ENCODE measurements at places on chromosomes 1 and 21.

DNA sequence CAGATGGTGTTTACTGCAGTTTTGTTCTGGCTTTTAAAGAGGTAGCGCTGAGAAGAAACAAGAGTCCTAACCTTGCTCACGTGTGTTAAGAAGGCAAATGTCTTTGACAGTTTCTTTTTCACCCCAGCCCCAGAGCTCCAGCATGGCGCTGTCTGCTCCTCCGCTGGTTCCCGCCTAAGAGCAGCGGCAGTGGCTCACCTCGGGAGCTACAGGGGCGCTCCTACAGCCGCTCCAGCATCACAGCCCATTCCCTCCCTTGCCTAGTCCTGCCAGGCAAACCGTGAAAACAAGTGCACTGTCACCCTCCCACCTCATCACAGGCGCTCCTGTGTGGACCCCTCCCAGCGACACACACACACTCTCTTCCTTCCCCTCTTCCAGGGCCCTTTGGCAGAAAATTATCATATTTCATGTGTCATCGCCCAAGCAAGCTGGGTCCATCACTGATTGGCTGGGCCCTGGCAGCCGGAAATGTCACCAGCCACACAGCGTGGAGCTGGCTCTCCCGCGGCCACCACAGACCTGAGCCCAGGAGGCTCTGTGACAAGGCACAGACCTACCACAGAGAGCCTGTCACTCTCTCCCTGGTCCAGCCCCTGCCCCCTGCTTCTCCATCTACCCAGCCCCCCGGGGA, 1.2 kb upstream of the HIVEP3 start:
- peak; percentile 84 for DNase-seq

DNA sequence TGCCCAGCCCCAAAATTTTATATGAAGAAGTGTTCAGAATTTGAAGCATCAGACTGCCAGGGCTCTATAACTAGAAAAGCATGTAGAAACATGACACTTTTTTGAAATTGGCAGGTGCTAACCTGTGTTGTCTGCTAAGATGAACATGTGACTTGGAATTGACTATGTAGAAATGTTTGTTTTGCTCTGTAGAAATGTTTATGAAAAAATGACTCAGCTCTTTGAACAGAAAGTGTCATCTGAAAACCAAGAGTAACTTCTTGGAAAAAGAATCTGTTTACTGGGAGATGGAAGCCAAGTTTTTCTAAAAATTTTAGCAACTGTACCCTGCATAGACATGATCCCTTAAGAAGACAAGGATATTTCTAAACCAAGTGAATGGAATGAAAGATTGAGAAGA, 59.2 kb downstream of the LHX9 start:
- DNase-seq: peak; percentile 10

DNA sequence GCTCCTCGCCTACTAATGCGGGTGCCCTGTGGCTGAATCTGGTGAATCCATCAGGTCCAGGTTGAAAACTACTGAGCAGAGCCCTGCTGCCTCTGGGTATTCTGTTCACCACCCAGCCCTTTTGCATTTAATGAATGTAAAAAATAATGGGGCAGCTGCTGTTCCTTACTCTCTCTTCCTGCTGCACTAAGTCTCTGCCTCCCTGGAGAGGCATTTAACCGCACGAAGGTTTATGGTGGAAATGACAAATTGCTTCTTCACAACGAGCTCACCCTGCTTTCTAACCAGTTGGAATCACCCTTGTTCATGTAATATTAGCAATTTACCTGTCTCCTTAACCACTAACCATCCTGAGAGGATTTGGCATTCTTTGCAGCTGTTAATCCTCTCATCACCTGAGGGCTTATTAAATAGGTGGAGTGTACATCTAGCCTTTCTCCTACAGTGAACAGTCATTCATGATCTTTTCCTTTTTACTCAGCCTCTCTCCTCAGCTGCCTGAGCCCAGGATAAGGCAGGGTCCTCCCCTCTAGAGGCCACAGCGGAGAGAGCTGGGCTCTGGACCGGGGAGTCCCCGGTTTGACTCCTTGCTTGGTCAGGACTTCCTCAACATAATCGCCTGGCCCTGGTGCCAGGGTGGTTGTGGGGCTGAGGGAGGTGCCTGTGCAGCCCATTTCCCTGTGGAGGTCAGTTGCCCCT, 97.6 kb downstream of the NOS1AP start:
- DNase-seq: no peak

DNA sequence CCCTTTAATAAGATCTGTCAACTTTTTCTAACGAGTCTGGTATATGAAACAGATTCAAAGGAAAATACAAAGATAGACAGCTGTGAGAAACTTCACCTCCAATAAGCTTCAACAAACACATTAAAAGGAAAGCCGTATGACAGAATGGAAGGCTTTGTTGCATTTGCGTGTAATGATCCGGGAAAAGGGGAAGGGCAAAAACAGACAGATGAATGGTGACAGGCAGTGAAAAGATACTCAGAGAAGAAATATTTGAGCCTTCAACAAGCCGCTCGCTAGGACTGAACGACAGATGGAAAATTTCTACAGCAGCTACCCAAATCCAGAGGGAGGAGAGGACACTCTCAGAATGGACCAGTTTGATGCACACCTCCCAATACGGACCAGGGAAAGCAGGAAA, 14.9 kb downstream of the COPA start:
- DNase-seq: no peak

DNA sequence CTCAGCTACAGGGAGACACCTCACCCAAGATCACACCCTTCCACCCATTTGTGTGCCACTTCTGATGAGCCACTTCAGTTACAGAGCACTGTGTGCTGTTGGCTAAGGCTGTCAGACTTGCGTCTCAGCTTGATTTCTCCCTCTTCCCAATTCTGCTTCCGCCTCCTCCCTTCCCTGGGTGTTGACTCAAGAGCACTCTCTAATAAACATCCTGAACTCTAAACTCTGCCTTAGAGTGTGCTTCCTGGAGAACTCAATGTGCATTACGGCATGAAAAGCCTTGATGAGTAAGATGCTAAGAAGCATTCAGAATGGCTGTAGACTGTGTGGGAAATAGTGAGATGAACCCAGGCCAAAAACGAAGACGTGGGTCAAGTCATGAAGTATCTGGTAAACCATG, 54.9 kb upstream of the S1PR1 start:
- no peak for DNase-seq

DNA sequence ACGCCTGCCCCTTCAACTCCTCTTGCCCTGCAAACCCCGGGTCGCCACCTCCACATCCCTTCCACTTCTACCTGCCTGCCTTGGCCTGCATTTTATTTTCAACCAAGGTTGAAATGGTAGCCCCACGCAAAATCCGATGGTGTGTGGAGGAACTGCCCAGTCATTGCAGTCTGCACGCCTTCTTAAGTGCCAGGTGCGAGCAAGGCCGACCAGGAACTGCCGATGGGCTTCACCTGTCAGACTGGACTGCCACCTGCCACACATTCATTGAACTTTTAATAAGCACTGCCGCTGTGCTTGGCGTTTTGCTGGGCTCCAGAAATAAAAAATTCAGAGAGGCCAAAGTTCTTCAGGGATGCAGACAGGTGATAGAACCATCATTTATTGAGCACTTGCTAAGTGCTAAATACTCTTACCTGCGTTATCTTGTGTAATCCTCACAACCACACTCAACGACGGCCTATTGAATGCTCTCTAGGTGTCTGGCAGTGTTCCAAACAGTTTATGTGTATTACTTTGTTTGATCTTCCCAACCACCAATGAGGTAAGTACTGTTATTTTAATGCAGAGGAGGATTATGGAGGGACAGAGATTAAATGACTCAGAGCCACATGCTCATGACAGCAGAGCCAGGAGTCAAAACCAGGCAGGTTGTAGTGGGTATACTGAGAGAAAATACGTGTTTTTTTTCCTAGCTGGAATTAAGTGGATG, 36.2 kb downstream of the CACHD1 start:
- peak; percentile 49 for DNase-seq

DNA sequence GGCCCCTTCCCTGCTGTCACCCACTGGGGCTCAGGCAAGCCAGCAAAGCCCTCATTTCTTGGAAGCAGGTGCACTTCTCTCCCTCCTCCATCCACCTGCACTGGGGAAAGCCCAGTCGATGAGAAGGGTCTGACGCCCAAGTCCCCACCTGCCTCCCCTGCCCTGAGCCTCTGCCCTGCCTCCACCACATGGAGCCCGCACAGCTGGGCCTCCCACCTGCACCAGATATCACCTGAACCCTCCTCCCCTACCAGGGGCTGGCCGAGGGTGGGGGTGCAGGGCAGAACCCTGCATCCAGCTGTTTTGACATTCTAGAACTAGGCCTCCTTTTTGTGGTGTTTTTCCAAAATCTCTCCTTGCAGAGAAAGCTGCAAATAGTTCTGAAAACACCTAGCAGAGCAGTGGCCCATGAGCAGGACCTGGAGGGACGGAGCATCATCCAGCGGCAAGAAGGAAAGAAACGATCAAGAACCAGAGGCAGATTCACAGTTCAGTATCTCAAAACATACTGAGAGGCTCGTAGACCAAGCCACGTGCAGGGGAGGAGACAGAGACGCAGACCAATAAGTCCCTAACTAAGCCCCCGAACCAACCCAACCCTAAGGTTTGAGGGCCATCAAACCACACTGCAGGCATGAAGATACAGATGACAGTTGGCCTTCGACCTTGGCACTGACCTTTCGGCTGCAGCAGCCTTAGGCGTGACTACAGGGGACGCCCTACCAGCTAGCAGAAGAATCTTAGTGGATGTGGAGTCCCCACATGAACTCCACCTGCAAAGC, 16.7 kb downstream of the CHD5 start:
- no peak for DNase-seq

DNA sequence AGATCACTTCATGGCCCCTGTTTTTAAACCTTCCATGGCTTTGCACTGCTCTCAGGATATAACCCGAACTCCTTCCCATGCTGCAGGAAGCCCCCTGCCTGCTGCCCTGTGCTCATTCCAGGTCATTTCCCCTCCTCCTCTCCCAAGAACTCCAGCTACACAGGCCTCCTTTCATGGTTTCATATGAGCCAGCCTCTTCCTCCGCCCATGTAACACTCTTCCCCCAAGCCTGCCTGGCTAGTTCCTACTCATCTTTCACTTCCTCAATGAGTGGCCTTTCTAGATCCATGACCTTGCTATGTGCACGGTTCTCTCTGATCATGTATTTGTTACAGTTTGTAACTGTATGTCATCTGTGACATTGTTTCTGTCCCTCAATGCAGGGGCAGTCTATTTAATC, 3.1 kb upstream of the NCF2 start:
- DNase-seq: peak; percentile 18

DNA sequence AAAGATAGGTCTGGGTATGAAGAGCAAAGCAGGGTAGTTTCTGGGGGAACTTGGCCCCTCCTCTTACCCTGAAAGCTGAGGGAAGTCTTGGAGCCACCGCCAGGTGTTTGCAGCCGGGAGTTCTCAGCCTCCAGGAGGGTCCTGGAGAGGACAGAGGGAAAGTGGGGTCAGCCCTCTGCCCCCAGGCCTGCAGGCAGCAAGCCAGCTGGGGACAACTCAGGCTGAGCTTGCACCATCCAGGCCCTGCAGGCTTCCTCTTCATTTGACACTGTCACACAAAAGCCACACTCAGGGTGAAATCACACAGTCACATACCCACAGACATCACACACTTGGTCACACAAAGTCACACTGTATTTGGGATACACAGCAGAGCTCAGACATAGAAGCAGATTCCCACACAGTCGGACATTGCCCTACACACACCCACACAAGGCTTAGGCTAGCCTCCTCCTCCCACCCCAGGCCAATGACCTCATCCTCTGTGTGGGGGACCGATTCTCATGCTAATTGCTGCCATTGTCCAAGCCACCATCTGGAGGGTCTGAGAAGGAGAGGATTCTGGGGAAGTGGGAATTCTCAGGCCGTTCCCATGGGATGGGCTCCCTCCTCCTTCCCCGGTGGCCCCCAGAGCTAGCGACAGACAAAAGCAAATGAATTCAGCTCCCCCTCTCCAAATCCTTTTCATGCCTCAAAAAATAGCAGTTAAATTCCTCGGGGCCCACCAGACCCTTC, 3.7 kb downstream of the NES start:
- no peak for DNase-seq

GRCh38 chr1:169572187-169572586, 14.1 kb downstream of the F5 start:
- no peak for DNase-seq

DNA sequence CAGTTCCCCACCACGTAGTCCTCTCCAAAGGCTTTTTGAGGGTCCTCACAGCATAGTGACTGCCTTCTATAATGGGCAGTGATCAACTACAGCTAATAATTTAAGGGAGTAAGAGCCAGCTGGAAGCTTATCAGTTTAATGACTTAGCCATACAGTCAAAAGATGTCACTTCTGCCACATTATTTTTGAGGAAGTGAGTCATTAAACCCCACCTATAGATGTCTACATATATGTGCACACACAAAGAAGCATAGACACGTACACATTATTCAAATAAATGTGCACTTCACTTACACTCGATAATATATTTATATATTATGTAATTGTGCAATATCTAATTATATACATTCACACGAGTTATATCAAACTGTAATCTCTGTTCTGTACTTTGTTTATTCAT, 1704.7 kb downstream of the KCNT2 start:
- no peak for DNase-seq

GRCh38 chr1:172637522-172637921, 21.4 kb upstream of the FASLG start:
- DNase-seq: peak; percentile 49

- no peak for DNase-seq
These were observed 361.6 kb upstream of the RUNX1 start for GRCh38 chr21:35410656-35411055.

DNA sequence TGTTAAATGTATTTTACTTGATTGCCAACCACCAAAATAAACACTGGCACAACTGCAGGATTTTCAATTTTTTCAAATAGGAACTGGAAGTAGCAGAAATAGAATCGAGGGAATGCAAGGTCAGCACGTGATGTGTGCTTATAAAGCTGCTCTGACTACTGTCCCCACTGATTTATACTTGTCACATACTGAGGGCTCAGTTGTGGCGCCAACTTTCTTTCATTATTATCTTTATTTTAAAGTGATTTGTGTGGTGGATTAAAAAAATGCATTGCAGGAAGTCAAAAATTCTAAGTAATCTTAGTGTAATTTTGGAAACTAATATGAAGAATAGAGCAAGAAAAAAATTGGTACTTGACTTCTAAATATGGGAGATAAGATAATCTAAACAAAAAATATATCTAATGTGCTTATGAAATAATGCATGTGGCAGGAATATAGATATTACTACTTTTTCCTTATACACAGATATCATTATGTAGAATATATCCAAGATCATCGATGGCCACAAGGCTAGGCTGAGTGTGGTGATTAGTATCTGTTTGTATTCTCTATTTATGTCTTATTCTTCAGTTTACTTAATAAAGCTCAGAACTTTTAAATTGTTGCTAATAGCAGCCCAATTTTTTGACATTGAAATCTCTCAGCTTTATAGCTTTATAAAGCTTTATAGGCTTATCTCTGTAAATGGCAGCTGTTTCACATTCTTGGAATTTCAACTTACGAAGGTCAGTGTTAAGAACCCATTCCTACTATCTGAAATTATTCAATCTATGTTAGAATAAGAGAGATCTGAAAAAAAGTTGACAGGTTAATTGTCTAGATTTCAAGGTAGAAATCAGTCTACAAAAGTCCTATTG, 404.5 kb upstream of the ADAMTS5 start:
- DNase-seq: no peak

GRCh38 chr1:226100436-226101391, 38.2 kb downstream of the H3-3A start:
- peak; percentile 58 for DNase-seq

Data from hematopoietic multipotent progenitor cell treated with erythropoietin and hydrocortisone succinate and interleukin-3 and kit ligand, for 4 days (in vitro differentiated cells).